OCI-M1 (cell line): ENCODE measurements at places on chromosomes 13 and 19.

GRCh38 chr19:40923934-40924391 lies 41.9 kb upstream of the CYP2A7 start:
- no peak for DNase-seq

DNA sequence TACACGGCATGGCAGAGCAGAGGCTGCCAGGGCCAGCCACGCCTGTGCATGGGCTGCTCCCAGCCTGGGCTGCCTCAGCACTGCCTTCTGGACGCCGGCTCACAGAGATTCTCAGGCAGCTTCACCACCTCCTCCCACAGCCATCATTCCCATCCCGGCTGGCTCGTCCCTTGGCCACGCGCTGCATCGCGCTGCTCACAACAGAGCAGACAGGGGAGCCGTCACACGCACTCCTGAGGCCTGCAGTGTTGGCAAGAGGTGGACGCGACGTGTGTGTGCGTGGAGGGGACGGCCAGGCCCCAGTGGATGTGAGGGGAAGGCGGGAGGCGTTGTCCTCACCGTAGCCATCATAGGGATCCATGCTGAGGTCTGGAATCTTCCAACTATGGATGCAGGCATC lies 7.6 kb upstream of the PRKD2 start:
- no peak for DNase-seq

GRCh38 chr19:48648134-48648533 lies 2.1 kb upstream of the CA11 start:
- DNase-seq, result no peak

DNA sequence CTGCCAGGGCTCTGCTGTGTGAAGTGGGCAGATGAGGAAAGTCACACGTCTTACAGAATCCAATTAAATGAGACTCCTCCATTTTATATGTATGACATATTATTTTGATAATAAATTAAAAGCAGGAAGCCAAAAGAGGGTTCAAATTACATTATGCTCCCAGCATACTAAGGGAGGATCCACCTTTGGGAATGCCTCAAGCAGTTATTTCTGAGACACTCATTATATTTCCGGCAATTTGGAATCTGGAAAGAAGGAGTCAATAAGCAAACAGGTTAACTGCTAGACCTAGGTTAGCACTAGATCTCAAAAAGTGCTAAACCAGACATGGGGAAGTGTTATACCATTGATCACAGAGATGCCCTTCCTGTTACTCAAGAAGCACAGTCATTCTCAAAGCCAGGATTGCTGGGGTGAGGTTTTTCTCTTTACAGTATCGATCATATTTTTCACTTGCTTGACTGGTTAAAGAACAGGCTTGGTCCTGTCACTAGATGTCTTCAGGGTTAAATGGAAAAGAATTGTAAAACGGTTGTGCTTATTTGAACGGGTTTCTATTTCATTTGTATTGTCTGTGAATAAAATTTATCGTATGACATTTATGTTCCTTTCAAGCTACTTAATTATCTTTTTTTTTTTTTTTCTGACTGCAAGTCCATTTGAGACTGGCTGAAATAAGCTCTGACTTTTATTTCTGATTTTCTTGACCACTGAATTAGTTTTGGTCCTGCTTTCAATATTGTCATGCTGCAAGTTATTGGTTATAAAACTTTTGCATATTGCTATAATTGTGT lies 523.2 kb downstream of the KLF12 start:
- DNase-seq, result no peak

DNA sequence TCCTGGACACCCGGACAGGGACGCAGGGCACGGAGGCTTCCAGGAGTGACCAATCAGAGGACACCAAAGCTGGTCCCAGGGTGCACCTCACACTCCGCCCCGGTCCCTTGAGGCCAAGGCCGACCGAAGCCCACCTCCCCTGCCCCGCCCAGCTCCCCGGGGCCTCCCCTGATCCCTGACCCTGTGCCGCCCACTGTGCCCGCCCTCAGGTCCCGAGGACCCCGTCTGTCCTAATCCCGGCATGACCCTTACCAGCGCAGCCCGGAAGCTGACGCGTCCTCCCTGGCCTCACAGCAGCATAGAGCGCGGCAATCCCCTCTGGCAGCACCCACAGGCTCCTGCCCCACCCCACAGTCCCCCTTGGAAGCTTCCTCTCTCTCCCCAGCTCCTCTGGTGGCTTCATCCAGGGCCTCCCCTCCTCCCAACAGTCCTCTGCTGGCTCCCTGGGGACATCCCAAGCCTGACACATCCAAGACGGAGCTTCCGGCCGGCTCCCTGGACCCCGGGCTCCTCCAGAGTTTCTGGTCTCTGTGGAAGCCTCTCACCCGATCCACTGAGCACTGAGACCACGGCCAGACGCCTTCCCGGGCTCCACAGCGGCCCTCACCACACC lies 7.4 kb upstream of the CDC34 start:
- no peak for DNase-seq

GRCh38 chr13:35648201-35648600 lies 171.7 kb upstream of the MAB21L1 start:
- no peak for DNase-seq

- DNase-seq, result no peak
Observed at GRCh38 chr19:2488405-2488941, 12.5 kb downstream of the GADD45B start.

DNA sequence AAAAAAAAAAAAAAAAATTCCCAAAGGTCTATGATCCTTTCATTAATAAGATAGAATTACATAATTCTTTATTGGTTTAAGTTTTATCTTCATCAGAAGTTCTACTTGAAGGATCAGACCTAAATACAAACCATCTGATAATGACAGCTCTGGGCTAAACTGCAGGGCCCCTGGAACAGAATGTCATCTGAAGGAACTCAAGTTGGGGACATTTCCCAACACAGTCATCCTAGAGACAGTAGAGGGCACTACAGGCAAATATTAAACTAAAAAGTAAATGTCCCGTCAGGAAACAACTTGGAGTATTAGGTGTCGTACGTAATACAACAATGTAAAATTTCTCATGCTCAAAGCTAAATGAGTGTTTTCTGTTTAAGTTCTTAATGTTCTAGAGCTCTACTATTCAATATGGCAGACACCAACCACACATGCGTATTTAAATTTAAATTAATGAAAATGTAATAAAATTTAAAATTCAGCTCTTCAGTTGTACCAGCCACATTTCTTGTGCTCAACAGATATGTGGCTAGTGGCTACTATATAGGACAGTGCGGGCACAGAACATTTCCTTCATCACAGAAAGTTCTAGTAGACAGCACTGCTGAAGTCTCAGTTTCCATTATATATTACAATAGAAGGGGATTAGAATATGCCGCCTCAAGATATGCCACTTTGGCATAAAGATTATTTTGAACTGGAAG lies 21.8 kb upstream of the NAXD start:
- DNase-seq, result peak; percentile 86

DNA sequence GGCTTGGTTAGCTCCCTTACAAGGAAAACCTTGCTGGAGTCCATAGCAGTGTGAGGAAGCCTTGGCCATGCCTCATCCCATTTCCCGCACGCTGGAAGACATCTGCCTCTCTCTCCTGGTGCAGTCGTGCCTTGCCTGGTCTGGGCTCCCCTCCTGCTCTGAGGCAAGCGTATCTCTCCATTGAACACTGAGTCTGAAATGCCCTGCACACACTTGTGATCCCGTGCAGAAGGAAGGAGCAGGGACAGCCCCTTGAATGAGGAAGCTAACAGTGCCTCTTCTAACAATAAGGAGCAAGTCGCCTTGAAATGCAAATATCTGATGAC lies 407 bp upstream of the ZNF440 start:
- DNase-seq, result no peak

- no peak for DNase-seq
Observed at GRCh38 chr19:6061376-6062130, 48.7 kb downstream of the RFX2 start.

DNA sequence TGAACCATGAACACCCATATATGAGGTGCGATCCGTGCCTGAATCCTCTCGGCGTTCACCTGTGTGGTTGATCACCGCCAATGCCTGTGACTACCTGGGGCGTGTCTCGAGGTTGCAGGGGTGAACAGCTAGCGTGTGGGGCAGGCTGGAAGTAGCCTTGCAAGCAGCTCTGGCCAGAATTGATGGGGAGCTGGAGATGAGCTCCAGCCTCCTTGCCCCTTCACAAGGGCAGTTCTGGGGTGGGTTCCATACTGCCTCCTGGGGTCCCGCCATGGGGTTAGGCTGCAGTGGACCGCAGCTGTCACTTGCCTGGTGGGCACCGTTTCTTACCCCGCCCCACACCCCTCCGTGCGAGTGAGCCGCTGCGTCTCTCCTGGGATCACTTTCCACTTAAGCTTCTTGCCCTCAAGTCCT lies 154.5 kb upstream of the SOX1 start:
- no peak for DNase-seq

- DNase-seq, result peak; percentile 91
Observed at GRCh38 chr19:17234911-17235299, 8.9 kb downstream of the OCEL1 start.

DNA sequence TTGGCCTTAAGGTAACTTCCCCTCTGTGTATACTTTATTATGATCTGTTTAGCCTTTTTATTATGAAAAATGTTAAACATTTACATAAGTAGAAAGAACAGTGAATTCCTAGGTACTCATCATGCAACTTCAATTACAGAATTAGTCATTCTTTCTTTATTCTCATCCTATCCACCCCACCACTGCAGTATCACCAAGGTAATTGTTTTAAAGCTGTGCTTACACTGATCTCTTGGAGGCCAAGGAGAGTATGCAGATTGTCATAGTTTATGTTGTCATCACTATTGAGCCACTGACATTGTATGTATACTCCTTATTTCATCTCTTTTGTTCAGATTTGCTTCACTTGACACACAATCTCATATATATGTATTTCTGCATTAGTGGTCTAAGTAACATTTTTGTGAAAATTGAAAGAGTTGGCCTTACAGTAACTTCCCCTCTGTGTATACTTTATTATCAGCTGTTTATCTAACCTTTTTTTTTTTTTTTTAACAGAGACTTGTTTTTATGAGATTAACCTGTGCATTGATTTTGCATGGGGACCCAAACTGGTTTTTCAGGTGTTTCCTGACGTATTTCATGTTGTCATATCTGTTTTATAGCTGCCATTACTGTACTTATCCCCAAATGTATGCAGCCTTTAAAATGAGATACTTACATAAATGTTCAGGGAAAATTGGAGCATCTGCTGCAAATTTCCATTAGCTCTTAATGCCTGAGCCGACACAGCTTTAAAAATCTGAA lies 4.5 kb downstream of the ZNF507 start:
- DNase-seq, result no peak

DNA sequence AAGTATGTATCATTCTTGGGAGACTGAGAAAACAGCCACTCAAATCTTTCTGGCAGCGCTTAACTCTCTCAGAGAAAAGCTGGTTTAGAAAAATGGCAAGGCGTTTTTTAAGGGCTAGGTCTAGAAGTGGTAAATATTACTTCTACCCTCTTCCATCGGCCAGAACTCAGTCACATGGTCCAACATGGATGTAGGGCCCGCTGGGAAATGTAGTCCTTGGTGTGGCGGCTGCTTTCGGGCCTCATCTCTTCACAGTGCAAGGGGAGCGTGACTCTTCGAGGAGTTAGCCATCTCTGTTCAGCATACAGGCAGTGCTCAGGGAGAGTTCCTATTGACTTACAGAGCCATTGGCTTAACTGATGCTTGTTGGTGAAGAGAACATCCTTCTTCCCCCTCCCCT lies 6.3 kb downstream of the VSTM2B start:
- no peak for DNase-seq

DNA sequence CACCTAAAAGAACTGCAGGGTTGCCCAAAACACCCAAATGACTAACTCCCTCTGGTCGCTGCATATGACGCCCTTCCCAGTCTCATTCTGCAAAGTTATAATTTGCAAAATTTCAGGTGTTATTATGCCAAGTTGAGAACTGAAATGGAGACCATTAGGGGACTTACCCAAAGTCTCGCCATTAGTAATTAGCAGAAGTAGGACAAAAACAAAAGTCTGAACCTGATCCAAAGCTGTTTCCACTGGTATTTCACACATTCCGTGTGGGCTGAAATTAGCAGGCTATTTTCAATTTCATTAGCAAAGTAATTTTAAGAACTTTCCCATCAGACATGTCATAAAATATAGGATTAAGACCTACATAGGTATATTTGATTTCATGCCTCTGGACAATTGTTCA lies 6.8 kb downstream of the RUBCNL start:
- DNase-seq, result no peak

GRCh38 chr13:44309794-44310757 lies 63.5 kb upstream of the SERP2 start:
- no peak for DNase-seq

- DNase-seq, result no peak
Observed at GRCh38 chr13:111846391-111847159, 220.4 kb upstream of the SOX1 start.

DNA sequence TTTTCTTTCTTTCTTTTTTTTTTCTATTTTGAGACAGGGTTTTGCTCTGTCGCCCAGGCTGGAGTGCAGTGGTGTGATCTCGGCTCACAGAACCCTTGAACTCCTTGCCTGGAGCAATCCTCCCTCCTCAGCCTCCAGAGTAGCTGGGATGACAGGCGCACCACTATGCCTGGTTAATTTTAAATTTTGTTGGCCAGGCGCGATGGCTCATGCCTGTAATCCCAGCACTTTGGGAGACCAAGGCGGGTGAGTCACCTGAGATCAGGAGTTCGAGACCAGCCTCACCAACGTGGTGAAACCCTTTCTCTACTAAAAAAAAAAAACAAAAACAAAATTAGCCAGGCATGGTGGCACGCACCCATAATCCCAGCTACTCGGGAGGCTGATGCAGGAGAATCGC lies 8.7 kb upstream of the SBNO2 start:
- no peak for DNase-seq

DNA sequence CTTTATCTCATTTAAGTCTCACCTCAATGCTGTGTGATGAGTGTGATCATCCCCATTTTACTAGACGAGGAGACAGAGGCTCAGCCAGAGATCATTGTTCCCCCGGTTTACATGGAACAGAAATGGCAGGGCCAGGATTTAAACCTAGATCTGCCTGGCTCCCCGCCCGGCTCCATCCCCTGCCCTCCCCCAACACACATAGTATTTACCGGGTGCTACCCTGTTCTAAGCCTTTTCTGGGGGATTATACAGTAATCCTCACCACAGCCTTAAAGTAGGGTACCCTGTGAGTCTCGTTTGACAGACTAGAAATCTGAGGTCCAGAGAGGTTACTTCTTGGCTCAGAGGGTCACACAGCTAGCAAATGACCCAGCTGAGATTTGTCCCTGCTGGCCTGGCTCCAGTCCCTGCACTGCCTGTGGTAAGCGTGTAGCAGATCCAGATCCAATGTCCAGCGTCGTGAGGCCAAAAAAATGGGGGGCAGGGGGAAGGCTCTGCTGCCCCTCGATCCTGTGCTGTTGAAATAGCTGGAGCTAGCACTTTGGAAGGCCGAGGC lies 3.8 kb upstream of the KLC3 start:
- no peak for DNase-seq
